Effector CD4-positive, alpha-beta T cell (primary cell): ENCODE measurements at places on chromosomes 7 and 10.

- DNase-seq = no peak
These were observed 11.0 kb upstream of the C10orf143 start for GRCh38 chr10:130121486-130122079.

GRCh38 chr7:73442222-73442902 is 8.8 kb downstream of the FZD9 start:
- DNase-seq = no peak

DNA sequence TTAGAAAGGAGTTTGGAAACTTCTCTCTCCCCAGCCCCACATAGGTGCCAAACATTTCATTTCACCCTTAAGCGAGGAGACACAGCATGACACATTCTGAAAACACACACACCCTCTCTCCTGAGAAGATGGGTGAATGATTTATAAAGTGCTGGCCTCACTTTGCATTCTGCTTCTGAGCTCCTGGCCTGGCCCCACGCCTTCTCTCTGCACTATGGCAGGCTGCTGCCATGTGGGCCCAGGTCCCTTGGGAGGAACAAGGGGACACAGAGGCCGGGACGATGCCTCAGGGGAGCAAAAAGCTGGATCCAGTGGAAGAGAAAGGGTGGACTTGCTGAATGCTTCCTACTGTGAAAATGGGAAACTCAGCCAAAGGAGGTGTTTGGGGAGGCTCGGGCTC is 56.0 kb downstream of the CPXM2 start:
- no peak for DNase-seq

DNA sequence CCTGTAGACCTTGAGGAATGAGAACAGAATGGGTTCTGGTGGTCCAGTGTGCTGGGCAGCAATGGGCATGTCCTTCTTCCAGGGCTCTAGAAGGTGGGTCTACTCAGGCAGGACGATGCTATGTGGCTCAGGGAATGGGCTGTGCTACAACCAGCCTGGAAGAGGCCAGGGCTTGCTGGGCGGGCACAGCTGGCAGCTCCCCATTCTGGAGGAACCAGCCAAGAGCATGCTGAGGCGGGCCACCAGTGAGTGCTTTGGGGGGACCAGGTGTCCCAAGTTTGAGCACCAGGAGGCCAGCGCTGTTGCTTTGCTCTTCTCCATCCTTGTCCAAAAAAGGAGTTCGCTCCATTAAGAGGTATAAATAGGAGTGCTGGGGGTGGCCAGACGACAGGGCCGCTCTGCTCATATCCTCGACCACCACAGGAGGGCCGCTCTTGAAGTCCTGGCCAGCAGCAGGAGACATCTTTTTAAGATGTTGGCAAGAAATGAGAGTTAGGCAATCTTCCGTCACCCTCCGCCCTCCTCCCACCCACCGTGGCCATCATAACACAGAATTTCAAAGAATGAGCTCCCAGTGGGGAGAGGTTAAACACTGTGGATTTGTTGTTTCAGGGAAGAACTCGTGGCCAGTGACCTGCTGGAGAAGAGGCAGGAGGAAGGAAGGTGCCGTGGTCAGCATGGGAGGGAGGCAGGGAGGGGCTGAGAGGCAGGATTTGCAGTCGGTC is 141.3 kb downstream of the GRK5 start:
- DNase-seq = no peak
